ENCODE measurements at places on chromosomes 1 and 21. TPM values are rescaled to one million over a fixed set of nuclear protein-coding genes. Genes with fewer than 3 reads are reported as not detected.

- no peak for DNase-seq
These were observed 260.6 kb upstream of the ESRRG start for GRCh38 chr1:216983823-216984222.

- no peak for DNase-seq
These were observed 111.8 kb downstream of the PTBP2 start for GRCh38 chr1:96833376-96833775.

- no peak for DNase-seq
These were observed 3.8 kb downstream of the PTAFR start for GRCh38 chr1:28172713-28173150.

DNA sequence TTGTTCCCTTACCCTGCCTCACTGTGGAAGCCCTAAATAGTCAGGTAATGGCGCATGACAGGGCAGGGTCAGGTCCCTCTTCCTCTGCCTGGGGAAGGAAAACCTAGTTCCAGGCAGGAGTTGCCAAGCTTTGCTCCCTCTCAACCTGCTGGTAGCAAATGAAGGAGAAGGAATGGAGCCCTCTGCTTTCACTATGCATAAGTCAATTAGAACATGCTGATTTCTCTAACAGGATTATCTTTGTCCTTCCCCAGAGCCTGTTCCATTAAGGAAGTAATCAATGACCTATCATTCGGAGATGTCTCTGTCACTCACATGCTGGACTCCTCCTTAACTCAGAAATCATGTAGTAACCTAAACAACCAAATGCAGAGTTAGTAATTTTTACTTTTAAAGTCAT, 161.8 kb upstream of the NFIA start:
- DNase-seq = no peak

Gene SPRR2G
- not detected for total RNA-seq

DNA sequence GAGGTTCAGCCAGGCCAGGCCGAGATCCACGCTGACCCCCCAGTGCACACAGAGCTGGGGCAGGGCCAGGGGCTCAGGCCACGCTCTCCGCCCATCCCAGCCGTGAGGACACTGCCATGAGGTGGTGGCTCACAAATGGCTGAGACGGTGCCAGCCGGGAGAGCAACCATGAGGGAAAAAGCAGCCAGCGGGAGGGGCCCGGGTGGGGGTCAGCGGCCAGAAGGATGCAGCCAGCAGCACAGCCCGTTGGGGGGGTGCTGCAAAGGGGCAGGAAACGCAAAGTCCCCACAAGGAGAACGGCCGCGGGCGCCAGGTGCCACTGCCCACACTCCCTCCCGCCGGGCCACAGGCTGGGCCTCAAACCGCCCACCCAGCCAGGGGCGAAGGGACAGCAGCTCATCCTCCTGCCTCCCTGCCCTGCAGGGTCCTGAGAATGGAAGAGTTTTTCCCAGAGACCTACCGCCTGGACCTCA, 8.3 kb downstream of the TTLL10 start:
- DNase-seq = no peak

DNA sequence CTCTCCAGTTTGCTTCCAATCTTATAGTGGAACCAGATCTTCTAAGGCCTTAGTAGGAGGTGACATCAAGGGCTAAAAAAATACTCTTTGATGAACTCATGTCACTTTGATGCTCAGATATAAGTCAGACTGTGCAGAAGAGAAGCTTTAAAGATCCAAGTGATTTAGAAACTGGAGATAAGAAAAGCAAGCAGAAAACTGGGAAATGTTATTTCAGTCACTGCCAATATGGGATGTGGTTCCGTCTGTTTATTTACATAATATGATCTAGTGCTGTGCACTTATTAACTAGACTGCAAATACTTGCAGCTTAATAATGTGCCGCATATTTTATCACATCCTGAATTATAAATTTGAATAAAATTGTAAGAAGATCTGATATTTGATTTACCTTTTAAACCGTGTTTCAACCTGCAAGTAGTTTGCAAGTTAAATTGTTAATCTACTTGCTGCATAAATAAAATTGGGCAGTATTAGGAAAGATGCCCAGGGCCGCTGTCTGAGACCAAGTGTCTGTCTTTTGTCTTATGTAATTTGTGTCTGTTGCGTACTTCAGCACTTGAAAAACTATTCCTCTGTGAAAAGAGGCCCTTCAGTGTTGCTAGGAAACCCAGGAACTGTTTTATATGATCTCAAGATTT, 29.6 kb downstream of the CXADR start:
- DNase-seq = no peak

Gene OR2T35
- total RNA-seq = not detected

Gene TAL1
- not detected for total RNA-seq

All from type B pancreatic cell (in vitro differentiated cells).